ENCODE measurements at places on chromosomes 11 and 22. TPM values are rescaled to one million over a fixed set of nuclear protein-coding genes. Genes with fewer than 3 reads are reported as not detected.

DNA sequence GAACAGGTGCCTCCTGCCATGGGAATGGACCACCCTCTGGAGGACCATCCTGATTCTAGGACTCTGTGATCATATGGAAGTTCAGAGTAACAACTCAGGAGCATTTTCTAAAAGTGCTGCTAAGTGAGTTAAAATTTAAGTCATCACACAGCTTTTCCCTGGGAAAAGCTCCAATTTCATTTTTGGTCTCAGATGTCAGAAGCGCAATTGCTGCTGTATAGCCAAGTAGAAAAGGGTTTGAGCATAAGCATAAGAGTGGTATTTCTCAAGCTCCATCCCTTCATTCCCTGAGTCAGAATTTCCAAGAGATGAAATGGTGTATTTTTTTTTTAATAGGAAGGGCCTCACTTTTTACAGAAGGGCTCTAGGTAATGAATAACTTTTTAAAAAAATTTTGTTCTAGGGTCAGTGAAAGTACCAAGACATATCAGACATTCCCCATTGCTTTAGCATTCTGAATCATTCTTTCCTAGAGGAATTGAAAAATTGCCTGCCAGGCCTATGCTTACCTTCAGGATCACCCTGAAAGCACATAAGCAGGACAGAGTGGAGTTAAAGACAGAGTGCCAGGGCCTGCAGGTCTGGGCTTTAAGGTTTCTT, 564.5 kb upstream of the ISX start:
- no peaks in the 10 kb centered on the region for H3K27me3 ChIP-seq
- DNase-seq = no peak
- no peak overlapping the region for H3K4me3 ChIP-seq
- no peaks in the 10 kb centered on the region for H3K4me1 ChIP-seq
- H3K27ac ChIP-seq = no peak overlapping the region
- no peaks in the 10 kb centered on the region for H3K36me3 ChIP-seq

GRCh38 chr11:64608046-64608445, 17.0 kb downstream of the SLC22A12 start:
- no peaks in the 10 kb centered on the region for H3K36me3 ChIP-seq
- no peaks in the 10 kb centered on the region for H3K27me3 ChIP-seq
- no peak overlapping the region for H3K27ac ChIP-seq
- no peak for DNase-seq

DNA sequence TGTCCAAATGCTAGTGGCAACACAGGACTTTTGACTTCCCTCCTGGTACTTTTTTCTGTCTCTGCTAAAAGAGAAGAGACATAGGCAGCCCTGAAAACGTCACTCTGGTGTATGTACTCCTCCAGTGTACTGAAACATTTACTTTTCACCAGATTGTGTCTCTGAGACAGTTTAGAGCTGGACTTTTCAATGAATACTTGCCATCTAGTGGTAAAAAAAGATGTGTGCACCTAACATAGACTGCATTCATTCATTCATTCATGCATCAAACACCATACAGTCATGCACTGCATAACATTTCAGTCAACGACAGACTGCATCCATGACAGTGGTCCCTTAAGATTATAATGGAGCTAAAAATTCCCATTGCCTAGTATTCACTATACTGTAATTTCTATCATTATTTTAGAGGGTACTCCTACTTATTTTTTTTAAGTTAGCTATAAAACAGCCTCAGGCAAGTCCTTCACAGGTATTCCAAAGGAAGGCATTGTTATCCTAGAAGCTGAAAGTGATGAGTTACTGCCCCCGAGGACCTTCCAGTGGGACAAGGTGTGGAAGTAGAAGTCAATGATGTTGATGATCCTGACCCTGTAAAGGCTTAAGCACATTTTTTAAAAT, 186.2 kb downstream of the SPON1 start:
- peaks cover 7% of the 10 kb centered on the region for H3K36me3 ChIP-seq
- H3K27ac ChIP-seq = no peak overlapping the region
- no peak overlapping the region for H3K4me3 ChIP-seq
- H3K4me1 ChIP-seq = no peaks in the 10 kb centered on the region
- DNase-seq = no peak
- no peaks in the 10 kb centered on the region for H3K27me3 ChIP-seq

GRCh38 chr11:27012234-27012921, 18.5 kb downstream of the FIBIN start:
- H3K36me3 ChIP-seq = no peaks in the 10 kb centered on the region
- no peak overlapping the region for H3K27ac ChIP-seq
- no peak for DNase-seq
- no peak overlapping the region for H3K4me3 ChIP-seq
- H3K4me1 ChIP-seq = no peaks in the 10 kb centered on the region

DNA sequence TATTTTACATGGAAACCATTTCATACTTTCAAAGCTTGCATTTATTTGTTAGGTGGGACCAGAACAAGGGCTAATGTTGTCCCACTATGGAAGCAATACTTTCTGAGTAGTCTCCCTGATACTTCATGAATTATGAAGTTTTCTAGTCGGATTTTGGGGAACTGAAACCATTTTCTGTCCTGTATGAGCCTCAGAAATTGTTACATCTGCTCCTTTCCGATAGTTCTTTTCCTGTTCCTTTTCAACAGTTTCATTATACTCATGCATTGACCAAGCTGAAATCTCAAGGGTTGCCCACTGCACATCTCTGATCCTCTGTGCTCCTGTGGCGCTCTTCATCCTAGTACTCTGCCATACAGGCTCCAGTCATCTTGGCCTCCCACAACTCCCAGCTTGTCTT, 31.5 kb upstream of the GLYATL1 start:
- no peak overlapping the region for H3K4me3 ChIP-seq
- H3K36me3 ChIP-seq = peaks cover 2% of the 10 kb centered on the region
- H3K27me3 ChIP-seq = peaks cover 5% of the 10 kb centered on the region
- no peak overlapping the region for H3K27ac ChIP-seq
- H3K4me1 ChIP-seq = no peaks in the 10 kb centered on the region

TBX10 gene
- total RNA-seq = not detected

APOL5 gene
- total RNA-seq = not detected

HTR3A gene
- 4.1 TPM for total RNA-seq
